ENCODE measurements at places on chromosomes 12 and 14. TPM values are rescaled to one million over a fixed set of nuclear protein-coding genes. Genes with fewer than 3 reads are reported as not detected.
A peak's percentile ranks its signal among the peaks of the same experiment; 100 is the strongest.

DNA sequence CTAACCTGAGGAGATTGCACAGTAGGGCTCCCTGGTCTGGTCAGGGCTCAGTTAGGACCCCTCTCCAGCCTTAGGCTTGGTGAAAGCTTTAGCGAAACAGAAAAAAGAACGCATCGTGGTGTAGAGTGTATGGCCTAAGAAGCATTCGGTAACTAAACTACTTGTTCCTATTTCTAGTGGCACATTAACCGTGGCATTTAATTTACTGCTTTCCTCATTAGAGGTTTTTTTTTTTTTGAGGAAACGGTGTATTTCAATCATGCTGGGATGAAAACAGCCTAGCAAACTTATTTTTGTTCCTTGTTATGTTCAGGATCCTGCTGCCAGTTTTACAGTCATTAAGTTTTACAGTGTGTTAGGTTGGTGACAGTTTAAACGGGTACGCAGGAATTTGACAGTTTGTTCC is 518 bp upstream of the OSBPL8 start:
- no peak for DNase-seq

DNA sequence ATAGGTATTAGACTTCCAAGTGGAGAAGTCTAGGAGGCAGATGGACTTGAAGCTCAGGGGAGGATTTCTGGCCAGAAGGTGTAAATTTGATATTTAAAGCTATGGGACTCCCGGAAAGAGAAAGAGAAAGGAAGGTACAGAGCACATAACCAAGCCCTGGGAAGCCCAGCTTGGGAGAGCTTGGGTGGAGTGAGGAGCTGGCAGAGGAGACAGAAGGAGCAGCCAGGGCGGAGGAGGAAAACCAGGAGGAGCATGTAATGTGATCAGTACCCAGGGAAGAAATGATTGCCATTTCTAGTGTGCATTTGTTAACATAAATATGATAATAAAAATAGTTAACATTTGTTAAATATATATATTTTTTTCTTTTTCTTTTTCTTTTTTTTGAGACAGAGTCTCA is 67.4 kb downstream of the KICS2 start:
- DNase-seq: no peak

Gene ZFHX2
- total RNA-seq: 0.49 TPM

DNA sequence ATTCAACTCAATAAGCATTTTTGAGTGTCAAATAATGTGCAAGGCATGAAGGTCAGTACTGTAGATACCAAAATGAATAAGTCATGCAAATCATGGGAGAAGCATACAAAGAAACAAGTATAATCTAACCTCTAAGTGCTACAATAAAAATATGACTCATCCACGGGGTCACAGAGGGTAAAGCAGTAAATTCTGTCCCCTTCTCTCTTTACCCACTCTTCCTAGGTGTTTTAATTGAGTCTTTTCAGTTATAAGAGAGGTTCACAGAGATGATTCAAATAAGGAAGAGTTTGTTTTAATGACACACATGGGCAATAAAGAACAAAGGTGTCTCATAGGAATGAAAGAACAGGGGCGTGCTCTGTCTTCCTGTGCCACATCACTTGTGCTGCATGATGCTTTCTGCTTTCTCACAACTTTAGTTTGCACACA is 71.5 kb upstream of the DAAM1 start:
- DNase-seq: no peak

GRCh38 chr14:34642595-34642994 is 12.6 kb upstream of the SNX6 start:
- no peak for DNase-seq

Gene ARMH4
- 2.1 TPM for total RNA-seq

GRCh38 chr12:96274331-96274730 is 80.2 kb downstream of the ELK3 start:
- DNase-seq: no peak

- no peak for DNase-seq
Measured at GRCh38 chr14:91228112-91229004, 16.1 kb downstream of the GPR68 start.

DNA sequence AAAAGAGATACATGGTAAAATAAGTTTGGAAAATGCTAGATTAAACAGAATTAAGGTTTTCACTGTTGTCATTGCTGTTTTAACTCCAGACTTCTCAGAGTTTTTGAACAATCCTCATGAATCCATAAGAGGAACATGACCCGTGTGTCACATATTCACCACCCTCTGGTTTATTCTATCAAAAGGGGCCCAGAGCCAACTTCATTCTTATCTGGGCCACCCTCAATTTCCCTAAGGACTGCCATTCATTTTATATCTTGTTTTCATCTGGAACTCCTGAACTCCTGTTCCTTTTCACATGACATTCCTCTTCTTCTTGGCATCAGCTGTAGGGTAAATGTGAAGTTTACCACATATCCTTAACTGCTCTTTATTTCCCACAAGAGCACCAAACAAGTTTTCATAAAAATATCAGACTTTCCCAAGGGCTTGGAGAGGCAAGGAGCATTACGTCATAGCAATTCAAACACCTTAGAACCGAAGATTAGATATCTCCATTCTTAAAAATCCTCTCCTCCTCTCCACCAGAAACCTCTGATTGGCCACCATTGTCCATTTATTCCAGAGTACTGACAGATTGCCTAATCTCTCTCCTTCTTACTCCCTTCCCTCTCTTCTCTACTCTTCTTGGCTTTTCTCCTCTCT is 225.2 kb downstream of the SEC23A start:
- DNase-seq: peak; percentile 50

DNA sequence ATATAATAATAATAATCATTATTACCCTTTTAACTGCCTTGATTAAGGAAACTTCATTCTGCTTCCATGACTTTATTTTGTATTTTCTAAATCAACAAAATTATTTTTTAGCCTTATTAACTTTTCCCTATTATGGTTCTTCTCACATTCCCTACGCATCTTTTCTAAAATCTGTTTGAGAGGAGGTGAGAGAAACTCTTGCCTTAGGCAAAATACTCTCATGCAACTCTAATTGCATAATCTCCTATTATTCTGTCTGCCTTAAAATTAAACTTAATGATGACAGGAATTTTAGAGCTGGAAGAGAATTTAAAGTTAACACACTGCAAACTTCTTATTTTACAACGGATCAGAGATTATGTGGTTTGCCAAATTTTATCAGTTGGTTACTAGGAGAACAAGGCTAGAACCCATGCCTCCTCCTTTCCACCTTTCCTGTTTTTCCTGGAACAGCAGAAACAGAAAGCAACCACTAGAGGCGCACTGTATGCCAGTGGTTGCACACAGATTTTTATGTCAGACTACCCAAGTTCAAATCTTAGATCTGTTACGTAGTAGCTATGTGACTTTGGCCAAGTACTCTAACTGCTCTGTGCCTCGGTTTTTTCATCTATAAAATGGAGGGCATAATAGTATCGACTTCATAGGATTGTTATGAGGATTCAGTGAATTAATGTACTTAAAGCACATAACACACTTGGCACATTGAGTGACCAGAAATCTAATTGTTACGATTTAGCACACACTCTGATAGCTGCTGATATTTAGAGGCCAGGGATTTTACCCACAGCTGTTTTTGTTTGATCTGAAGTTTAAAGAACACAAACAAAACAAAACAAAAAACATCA is 4.3 kb upstream of the BRMS1L start:
- no peak for DNase-seq

DNA sequence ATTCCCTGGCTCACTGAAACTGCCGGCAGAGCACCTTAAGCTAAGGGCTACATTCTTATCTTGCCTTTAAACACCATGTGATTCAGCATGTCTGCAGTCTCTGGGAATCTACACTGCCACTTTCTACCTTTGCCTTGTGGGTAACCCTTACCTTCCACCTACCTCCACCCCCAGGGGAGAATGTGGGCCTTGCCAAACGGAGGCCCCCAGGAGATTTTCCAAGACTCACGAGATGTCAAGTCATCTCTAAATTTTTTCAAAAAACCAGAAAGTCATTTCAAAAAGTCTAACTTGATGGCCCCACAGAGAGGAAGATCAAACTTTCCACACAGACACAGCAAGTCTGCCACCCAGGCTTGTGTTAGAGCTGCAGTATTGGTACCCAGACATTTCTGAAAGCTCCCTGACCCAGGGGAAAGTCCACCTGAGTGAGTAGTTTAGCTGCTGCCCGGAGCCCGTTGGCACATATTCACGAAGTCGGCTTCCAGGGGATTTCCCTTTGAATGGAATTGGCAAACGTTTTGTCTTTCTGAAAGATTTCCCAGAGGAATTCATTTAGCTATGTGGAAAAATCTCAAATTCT is 4.7 kb upstream of the PSMA6 start:
- DNase-seq: no peak

- no peak for DNase-seq
Measured at GRCh38 chr12:122067966-122068365, 10.6 kb upstream of the MLXIP start.

DNA sequence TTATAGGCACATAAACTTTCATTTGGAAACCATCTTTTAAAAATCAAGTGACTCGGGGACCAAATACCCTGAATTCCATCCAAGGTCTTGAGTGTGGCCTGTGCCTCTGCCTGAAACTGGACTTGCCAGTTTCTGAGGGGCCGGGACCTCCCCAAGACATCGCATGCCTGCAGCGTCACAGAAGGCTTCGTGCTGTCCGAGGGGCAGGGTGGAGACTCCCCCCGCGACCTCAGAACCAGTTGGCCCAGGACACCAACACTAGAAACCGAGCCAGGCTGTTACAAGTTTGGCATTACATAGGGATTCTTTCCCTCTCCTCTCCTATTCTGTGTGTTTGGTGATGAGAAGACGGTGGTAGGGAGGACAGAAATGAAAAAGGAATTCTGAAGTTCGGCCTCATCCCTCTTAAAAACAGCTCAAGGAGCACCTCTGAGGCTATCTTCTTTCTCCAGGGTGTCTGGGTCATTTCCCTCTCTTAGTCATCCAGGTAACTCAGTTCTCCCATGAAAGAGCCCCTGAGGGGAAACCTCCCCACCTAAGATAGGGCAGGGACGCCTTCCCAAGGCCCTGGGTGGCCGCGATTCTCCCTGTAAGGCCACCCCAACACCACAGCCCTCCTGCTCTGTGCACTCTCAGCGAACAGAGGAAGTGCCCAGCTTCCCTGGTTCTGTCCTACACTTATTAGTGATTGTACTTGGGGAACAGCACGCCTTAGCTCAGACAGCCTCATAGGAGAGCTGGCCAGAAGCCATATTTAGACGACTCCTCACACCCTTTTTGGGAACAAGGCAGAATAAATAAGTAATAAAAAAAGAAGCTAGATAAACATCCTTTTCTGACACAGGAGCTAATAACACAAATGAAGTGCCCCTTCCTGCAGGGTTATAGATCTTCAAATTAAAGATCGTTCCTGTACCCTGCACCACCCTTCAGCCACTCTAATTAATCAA is 93.8 kb downstream of the BCL11B start:
- DNase-seq: no peak

DNA sequence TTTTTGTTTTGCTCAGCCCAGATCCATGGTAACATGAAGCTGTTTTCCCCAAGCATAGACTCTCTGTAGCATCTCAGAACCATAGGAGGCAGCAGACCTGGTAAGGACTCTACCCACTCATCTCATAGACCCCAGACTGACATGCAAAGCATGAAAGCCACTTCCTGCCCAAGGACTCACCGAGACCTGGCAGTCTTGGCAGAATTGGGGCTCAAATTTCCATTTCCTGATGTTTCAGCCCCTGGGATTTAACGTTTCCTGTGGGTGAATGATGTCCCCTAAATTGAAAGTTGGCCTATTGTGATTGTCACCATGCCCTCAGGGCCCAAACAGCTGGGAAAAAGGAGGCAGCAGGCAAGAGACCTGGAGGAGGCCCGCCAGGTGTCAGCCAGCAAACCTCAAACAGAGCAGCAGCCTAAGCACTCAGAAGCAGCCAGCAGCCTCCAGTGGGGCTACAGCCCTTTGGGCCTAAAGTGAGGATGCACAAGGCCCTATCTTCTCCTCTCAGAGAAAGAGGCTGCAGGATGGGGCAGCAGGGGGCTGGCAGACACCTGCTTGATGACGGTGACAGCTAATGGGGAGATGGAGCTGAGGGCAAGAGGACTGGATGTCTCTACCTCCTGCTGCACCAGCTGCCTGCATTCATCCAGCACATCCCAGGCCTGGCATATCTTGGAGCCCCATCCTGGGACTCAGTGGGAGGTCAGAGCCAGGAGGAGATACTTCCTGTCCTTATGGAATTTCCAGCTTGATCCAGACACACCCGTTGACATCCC is 8.5 kb downstream of the KRT85 start:
- DNase-seq: no peak

DNA sequence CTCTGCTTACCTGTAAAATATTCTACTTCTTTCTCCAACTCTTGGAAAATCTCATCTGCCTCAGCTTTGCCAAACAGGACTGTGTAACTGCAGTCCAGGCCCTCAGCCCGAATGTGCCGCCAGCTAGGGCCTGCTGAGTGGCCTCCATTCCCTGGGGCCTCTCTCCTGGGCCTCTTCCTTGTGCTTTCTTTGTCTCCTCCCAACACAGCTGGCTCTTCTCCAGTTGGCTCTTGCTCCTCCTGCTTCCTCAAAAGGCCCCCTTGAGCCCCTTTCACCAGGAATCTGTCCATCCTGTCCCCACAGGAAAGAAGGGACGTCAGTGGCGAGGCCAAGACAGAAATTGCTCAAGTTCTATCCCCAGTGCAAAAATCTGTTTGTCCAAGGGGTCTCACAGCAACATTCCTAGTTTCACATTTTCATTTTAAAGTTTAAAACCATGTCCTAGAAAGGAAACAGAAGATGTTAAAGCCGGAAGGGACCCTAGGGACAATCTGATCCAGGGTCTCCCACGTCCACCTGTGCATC is 713 bp downstream of the ALKBH2 start:
- DNase-seq: no peak

DNA sequence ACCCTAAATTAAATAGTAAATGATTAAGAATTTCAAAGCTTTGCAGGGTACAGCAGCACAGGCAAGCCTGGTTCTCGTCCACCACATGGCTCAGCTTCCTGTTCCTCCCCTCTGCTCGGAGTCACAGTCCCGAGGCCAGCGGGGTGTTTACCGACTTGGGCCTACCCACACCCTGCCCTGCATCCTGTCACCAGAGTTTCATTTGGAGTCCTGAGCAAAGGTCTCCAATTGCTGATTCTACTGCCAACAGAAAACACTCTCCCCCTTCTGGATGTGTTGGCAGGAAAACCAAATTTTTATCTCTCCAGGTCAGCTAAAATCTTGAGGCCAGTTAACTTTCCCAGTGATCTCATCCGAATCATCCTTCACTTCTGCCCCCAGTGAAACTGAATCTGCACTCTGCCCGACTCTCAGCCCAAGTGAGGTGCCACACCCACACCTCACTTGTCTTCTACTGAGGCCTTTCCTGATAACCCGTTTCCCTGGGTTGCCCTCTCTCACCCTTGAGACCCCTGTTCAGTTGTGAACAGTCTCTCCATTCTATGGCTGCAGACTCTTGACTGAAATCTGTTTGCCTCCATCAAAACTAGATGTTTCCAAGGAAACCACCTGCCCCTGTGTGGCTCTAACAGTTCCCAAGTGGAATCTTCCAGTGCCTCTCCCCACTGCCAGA is 71.2 kb downstream of the VCPKMT start:
- DNase-seq: no peak

GRCh38 chr12:70364695-70365397 is 1.2 kb upstream of the KCNMB4 start:
- no peak for DNase-seq

Gene C12orf54
- total RNA-seq: not detected

GRCh38 chr14:26598672-26599131 is 869 bp upstream of the NOVA1 start:
- no peak for DNase-seq

Gene POTEM
- not detected for total RNA-seq

Measured in pulmonary artery endothelial cell (primary cell).